Hepatic stellate cell (primary cell): ENCODE measurements at places on chromosomes 7 and 10.
A peak's percentile ranks its signal among the peaks of the same experiment; 100 is the strongest.

GRCh38 chr7:22932896-22933295 is 81.0 kb downstream of the HYCC1 start:
- DNase-seq: no peak

DNA sequence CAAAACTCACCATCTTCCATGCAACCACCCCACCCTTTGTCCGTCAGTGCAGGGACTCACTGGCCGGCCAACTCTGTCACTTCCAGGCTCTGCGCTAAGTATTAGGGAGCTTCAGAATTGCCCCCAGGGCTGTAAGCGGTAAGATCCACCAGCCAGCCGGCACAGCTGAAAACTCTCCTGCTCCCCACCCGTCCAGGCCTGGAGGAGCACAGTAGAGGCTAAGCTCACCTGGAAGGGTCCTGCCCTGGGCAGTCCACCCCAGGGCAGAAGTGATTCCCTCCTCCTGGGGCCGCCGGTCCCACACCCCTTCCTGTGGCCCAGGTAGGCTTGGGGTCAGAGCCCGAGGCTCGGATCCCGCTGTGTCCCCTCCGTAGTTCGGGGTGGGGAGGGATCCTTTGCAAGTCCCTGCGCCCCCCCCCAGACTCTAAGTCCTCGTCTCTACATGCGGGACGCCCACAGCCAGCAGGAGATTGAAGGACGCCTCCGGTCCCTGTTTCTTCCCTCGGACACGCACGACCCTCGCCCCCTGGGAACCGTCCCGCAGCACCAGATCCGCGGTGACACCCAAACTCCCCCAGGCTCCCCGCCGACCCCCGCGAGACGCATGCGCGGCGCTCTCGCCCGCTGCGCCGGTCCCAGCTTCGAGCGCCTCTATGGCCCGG is 138.9 kb downstream of the ARHGAP22 start:
- no peak for DNase-seq

DNA sequence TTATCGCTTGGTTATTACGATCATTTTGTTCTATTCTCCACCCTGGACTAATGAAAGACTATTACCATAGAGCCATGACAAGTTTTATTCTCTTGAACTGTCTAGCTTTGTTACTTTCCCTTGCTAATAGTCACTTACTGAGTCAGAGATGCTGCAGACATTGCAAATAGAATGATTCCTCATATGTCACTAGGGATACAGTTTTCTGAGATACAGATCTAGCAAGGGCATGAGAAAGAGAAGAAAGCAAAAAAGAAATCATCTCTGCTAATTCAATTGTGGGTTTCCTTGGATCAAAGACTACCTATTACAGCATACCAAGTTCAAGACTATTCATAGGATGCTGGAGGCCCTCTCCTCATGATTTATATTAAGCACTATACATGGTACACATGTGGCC is 204.3 kb downstream of the MBL2 start:
- DNase-seq: no peak

- DNase-seq: peak; percentile 43
Observed at GRCh38 chr10:119250641-119251314, 43.4 kb downstream of the GRK5 start.

DNA sequence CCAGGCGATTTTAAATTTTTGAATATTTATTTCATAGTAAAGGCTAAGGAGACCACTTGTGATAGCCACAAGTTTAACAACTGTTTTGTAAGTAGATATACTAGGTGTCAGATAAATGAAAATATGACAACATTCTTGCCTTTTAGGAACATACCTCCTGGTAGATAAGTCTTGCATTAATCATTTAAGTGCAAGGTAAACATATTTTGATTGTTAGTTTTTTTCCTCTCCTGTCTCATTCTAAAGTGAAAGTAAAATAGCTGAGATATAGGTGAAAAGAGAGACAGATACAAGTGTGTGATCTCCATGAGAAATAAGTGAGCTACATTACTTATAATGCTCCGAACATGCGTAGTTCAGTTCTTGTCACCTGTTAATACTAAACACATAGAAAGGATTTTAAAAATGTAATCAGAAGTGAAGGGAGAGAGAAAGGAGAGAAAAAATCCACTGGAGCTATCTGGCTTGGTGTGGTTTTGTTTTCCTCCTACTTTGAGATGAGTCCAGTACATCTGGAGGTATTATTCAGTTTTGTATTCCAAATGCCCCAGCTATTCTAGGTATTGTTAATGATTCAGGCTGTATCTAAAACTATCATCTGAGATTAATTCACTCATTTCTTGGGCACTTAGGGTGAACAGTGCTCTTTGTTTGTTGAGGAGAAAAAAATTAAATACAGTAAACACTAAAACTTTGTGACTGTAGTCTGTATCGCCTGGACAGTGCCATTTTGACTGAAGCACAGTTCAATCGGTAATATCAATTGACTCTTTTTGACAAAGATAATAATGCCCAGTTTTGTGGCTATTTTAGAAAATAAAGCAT is 21.2 kb downstream of the GLCCI1 start:
- DNase-seq: no peak

DNA sequence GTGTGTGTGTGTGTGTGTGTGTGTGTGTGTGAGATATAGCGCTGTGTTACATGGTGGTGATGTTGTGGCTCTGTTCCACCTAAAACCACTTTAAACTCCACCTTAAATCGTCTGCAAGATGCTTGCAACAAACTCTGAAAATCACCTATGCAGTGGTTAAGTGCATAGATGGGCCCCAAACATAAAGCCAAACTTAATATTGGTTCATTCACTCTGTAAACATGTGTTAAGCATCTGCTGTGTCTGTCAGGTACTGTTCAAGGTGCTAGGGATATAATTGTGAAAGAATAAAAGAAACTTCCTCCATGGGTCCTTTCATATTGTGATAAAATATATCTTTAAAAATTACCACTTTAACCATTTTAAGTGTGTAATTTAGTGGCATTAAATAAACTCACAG is 645.4 kb upstream of the SORCS1 start:
- no peak for DNase-seq

- no peak for DNase-seq
Observed at GRCh38 chr7:54076616-54077015, 465.6 kb upstream of the VSTM2A start.

DNA sequence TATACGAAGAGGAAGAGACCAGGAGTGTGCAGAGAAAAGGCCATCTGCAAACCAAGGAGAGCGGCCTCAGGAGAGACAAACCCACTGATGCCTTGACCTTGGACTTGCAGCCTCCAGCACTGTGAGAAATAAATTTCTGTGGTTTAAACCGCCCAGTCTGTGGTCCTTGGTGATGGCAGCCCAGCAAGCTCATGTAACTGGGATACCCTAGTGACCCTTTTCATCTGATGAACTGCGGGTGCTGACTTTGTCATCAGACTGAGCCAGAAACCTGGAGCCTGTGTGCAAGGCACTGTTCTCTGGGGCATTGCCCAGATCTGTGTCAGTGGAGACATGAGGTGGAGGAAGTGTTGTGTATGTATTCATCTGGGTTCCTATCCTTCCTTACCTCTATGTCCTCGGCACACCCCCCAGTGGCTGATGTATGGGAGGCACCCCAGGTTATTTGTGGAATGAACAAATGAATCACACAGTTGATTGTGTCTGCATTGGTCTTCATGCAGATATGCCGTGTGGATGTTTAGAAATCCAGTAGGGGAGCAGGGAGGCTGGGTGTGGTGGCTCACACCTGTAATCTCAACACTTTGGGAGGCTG is 64.5 kb upstream of the BTBD16 start:
- DNase-seq: no peak

DNA sequence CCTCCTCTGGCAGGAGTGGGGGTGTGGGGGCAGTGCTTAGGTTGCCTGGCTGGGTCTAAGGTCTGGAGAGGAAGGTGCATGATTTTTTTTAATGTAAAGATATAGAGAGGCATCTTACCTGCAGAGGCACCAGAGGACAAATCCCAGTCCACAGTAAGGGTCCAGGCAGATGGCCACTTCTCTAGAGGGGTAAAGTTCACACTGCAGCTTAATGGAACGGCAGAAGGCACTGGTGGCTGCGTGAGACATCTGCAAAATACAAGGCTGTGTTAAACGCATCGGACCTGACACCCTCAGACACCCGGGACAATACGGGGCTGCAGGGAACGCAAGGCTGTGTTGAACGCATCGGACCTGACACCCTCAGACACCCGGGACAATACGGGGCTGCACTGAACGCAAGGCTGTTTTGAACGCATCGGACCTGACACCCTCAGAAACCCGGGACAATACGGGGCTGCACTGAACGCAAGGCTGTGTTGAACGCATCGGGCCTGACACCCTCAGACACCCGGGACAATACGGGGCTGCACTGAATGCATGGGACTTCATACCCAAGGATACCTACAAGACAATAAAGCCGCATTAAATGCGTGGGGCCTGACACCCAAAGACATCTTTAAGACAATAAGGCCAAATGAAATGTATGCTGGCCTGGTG is 206.0 kb downstream of the ZMYND11 start:
- no peak for DNase-seq

DNA sequence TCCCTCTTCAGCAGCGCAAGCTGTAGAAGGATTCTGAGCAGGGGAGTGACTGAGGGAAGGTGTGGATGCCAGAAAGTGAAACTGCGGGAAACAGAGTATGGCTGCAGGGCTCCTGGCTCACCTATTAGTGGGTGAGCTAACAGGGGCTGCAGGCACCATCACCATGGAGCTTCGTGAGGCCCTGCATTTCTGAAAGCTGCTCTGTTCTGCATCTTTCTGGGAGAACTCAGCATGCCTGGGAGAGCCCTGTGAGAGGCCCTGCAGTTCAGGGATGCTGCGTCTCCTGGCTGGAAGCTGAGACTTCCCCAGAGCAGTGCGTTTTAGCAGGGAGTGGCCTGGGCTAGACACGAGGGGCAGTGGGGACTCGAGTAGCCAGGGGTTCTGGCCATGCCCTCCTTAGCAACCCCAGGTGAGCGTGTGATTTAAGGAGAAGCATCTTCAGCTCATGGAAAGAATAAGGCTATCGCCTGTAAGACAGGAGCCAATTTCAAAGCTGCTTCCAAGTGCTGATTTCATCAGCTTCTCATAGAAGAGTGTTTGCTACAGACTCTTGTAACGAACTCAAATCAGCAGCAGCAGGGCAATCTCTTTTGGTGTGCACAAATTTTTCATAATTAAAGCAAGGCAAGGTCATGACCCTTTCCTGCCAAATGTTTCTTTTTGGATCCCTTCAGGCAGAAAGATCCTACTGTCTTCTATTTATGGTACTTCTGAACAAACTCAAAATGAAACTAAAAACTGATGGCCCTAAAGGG is 293.6 kb upstream of the ZNF32 start:
- DNase-seq: no peak

- DNase-seq: no peak
Observed at GRCh38 chr10:100024748-100025147, 15.0 kb upstream of the DNMBP start.

DNA sequence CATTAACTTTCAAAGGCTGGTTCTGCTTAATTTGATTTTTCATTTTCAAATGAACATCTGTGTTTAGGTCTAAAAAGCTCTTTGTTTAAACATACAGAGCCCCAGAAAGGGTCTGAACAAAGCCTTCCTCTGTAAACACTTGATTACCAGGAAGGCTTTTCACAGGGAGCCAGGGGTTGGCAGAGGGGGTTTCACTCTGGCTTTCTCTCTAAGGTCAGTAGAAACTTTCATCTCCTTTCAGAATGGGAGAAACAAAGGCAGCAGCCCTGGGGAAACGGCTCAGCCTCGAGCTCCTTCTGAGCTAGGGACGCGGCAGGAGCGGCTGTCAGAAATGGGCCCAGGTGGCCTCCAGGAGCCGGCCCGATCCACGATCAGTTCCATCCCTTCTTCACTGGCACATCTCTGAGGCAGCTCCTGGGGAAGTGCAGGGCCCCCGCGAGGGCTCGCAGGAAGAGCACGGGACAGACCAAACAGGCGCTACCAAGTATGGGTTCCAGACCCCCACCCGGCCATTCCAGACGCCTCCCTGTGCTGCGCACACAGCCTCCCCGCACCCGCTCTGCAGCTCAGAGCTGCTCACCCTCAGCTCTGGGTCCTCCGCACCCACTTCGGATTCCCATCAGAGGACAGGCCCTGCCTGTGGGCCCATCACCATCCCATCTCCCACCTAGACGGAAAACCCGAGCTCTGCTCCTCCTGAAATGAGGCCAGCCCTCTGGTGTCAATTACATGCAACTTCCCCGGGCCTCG is 124.1 kb downstream of the MAD1L1 start:
- no peak for DNase-seq

- DNase-seq: no peak
Observed at GRCh38 chr10:125739994-125740679, 20.6 kb downstream of the EDRF1 start.

DNA sequence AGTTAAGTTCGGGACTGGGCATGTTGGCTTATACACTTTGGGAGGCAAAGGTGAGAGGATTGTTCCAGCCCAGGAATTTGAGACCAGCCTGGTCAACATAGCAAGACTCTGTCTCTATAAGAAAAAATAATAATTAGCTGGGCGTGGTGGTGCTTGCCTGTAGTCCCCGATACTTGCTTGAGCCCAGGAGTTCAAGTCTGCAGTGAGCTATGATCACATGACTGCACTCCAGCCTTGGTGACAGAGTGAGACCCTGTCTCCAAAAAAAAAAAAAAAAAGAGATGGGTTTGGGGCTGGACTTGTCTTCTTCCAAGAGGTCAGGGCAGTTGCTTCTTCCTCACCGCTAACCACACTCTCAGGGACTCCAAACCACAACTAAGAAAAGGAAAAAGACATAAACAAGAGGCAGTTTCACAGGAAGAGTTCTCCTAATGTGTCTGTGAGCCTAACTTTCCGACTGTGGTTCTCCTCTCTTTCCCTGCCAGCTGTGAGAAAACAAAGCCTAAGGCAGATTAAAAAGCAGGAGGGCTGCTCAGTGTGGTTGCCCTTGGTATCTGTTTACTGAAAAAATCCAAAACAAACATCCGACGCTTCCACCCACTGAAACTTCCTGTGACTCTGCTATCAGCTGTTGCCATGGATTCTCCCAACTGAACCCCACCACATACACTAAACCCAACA is 2.4 kb upstream of the SERPINE1 start:
- DNase-seq: peak; percentile 73

DNA sequence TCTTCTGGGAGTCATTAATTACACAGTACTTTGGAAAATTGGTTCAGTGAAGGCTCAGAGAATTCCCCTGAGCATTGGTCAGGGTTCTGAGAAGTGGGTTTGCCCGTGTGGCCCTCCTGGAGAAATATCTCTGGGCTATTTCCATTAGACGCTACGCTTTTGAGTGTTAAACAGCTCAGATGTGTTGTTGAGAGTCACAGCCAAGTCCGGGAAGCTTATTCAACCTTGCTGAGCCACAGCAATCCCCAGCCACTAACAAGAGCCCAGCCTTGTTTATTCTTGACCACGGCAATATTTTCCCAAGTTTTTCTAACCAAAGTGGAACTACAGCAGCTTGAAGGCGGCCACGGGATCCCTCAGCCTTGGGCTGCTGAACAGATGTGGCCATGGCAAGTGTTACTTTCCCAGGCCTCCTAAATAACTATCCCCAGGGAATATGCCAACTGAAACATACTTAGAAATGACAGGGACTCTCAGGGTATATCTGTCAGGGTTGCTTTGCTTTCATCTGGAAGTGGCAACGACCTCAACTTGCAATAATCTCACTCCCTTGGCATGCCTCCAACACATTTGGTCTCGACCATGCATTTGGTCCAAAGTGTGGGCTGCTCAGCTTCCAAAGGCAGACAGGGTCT is 214.7 kb downstream of the EMX2 start:
- no peak for DNase-seq
